ENCODE measurements at places on chromosomes 6 and 20.

DNA sequence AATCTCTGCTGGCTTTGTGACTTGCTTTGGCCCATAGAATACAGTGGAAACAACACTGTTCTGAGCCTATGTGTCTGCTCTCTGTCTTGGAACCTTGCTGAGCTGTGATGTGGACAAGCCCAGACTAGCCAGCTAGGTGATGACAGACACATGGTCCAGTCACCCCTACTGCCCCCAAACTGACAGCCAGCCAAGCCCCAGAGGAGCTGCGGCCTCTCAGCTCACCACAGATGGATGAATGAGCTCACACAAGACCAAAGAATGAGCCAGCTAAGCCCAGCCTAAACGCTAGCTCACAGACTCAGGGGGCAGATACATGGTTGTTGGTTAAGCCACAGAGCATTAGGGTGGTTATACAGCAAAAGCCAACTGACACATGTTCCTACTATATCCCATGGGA lies 4.1 kb downstream of the AARS2 start:
- no peak for DNase-seq

GRCh38 chr6:46048646-46049297 lies 33.1 kb upstream of the CLIC5 start:
- DNase-seq = no peak

GRCh38 chr20:4550740-4551139 lies 171.0 kb upstream of the PRND start:
- DNase-seq = no peak

DNA sequence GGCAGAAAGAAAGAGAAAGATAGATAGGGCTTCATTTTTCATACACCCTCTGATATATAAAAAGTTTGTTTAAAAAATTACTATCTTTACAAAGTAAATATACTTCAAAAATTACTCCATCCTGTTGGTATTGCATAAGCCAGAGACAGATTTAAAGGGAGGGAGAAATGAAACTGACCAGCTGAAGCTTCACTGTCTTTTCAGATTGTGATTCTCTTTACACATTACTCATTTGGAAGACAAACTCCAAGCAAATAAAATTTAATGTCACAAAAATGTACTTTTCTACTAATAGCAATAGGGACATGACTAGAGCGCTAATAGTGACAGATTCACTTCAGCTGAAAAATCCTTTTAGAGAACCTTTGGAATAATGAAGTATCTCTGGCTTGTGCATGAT lies 38.6 kb upstream of the MARCKS start:
- no peak for DNase-seq

DNA sequence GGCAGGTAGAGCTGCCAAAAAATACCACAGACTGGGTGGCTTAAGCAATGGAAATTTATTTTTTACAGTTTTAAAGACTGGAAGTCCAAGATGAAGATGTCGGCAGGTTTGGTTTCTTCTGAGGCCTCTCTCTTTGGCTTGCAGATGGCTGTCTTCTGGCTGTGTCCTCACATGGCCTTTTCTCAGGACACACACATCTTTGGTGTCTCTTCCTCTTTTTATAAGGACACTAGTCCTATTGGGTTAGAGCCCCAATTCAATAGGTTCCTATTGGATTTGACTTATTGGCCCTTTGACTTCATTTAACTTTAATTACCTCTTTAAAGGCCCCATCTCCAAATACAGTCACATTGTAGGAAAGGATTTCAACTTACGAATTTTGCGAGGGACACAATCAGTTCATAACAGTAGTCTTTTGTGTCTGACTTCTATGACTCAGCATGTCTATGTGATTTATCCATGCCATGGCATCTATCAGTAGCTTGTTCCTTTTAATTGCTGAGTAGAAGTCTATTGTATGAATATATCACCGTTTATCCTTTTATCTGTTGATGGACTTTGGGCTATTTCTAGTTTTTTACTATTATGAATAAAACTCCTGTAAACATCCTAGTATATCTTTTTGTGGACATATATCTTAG lies 11.0 kb upstream of the TCP11 start:
- DNase-seq = no peak

DNA sequence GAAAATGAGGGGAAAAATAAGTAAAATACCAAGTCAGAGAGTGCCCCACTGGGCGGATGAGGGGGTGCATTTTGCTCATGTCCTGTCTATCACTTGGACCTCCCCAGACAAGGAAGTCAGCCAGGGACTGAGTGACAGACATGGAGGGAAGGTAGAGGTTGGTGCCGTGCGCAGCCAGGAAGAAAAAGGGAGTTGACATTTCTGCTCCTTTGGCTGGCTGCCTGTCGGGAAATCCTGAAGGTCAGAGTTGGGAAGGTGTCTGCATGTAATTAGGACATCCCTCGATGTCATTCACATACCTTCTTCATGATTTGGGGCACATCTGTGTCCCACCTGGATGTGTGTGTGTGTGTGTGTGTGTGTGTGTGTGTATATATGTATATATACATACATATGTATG lies 8.9 kb downstream of the GUCA1A start:
- DNase-seq = no peak

DNA sequence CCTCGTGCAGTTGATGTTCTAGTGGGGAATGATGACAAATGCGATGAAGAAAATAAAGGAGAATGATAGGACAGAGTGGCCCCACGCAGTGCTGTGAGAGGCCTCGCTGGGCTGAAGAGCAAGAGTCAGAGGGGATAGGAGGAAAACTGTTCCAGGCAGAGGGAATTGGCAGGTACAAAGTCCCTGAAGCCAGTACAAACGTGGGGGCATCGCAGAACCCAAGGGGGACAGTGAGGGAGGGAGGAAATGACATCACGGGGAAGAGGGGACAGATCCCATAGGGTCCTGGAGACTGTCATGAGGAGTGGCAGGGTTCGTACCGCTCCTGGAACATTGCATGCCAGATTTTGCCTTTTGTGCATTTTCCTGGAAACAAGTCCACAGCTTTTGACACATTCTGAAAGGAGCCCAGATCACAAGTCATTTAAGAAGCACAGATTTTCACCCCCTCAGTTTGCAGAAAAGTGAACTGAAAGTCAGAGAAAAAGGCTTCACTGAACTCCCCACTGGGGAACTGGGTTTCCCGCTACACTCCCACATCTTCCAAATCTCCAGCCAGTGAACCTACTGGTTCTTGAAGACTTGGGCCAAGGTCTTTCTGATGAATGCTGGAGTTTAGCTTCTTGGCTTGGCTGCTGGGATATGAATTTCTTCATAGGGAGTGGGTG lies 77.0 kb downstream of the SULF2 start:
- DNase-seq = no peak

GRCh38 chr6:71333697-71334096 lies 45.1 kb downstream of the OGFRL1 start:
- DNase-seq = no peak

DNA sequence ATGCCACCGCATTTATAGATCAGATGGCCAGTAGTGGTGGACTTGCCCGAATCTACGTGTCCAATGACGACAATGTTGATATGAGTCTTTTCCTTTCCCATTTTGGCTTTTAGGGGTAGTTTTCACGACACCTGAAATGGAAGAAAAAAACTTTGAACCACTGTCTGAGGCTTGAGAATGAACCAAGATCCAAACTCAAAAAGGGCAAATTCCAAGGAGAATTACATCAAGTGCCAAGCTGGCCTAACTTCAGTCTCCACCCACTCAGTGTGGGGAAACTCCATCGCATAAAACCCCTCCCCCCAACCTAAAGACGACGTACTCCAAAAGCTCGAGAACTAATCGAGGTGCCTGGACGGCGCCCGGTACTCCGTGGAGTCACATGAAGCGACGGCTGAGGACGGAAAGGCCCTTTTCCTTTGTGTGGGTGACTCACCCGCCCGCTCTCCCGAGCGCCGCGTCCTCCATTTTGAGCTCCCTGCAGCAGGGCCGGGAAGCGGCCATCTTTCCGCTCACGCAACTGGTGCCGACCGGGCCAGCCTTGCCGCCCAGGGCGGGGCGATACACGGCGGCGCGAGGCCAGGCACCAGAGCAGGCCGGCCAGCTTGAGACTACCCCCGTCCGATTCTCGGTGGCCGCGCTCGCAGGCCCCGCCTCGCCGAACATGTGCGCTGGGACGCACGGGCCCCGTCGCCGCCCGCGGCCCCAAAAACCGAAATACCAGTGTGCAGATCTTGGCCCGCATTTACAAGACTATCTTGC lies 725 bp downstream of the EEF1A1 start:
- peak; percentile 68 for DNase-seq

DNA sequence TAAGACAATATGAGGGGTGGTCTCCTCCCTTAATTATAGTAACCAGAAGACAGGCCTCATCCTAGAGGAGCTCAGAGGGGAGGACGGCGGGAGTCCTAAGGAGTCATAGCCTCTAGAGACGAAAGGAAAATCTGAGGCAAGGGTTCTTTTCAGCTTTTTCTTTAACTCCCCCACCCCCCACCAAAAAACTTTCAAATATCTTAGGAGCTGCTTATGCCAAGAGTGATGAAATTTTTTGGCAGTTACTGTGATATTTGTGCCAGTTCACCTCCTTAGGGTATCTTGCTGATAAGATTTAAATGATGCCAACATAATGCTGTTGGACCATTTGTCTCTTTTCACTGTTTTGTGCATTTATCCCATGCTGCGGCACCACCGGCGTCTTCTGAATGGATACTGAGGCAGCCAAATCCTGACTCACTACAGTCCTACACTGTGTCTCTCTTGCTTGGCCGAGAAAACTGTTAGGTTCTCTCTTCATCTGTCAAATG lies 44.5 kb upstream of the DSE start:
- DNase-seq = no peak

DNA sequence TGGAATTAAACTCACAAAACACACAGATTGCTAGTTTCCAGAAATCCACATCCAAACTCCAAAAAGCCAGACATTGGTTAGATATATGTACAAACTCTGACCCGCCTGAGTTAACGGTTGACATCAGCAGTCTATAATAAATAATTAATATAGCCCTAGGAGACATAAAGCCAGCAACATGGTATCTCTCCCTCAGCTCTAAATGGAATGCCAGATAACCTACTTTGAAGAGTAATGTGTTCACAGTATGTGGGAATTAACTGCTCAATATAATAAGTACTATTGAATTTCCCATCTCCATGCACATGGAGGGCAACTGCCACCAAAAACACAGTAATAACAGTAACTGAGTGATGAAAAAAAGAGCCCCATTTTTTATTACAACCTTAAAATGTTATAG lies 383.2 kb downstream of the CD83 start:
- DNase-seq = no peak

GRCh38 chr6:26500102-26500501 lies at the start of gene BTN1A1:
BTN1A1 (plus strand) TSS chr6:26500303; CDS start chr6:26501287, 984 bp downstream.
- no peak for DNase-seq

DNA sequence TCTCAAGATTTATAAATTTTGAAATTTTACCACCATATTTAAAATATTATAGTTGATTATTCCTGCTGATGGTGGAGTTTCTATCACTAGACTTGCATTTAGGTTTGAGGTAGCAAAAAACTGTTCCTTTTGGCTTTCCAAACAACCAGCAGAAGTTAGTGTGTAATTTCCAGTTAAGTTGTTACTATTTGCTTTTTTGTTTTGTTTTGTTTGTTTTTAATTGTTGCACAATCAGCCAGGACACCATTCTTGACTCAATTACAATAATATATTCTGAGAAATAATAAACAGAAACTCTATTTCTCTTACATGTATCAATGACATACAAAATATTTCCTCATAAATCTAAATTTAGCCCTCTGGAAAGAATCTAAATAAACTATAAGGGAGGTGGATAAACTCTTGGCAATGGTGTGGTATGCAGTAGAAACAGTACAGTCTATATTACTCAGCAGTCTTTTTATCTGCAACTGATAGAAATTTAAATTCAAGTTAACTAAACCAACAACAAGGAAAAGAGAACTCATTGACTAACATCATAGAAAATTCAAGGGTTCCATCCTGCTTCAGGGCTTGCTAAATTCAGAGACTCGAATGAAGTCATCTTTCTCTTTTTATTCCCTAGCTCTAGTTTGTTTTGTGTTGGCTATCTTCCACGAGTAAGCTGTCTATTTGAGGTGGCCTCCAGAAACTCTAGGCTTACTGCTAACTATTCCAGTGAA lies 19.4 kb upstream of the COL19A1 start:
- no peak for DNase-seq

GRCh38 chr6:159729598-159730331 lies 2.5 kb downstream of the WTAP start:
- DNase-seq = no peak

GRCh38 chr6:21582651-21583050 lies 10.9 kb upstream of the SOX4 start:
- no peak for DNase-seq

DNA sequence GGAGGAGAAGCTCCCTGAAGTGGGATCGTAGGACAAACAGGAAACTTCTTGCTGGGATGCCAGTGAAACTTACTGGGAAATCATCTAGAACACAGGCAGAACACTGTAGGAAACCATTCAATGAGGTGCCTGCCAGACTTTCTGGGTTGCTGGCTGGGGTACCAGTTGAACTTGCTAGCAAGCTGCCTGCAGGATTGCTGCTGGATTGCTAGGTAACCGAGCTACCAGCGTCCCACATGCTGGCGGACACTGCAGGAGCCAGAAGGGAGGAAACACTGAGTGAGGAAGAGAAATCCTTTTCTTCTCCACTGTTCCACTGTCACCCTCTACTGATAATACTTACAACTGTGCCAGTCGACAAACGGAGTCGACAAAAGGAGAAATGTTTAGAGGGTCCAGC lies 91.3 kb upstream of the SLC35B3 start:
- DNase-seq = no peak

GRCh38 chr6:140230282-140230681 lies 855.8 kb upstream of the CITED2 start:
- no peak for DNase-seq

DNA sequence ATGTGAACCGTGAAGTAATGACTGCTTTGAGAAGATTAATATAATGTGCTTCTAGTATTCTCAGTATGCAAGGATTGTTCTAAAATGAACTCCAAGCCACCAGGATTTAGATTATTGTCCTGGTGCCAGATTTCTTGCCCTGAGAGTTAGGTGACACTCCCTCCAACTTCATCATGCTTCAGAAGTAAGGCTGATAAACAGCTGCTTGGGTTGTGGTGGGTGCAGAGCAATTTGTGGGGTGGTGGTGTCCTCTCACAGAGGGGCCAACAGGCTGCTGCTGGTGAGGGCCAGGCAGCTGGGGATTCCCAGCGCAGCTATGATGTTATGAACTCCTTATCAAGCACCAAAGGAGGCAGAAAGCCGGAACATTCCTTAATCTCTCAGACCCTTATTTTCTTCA lies 114.6 kb downstream of the MCHR2 start:
- no peak for DNase-seq

DNA sequence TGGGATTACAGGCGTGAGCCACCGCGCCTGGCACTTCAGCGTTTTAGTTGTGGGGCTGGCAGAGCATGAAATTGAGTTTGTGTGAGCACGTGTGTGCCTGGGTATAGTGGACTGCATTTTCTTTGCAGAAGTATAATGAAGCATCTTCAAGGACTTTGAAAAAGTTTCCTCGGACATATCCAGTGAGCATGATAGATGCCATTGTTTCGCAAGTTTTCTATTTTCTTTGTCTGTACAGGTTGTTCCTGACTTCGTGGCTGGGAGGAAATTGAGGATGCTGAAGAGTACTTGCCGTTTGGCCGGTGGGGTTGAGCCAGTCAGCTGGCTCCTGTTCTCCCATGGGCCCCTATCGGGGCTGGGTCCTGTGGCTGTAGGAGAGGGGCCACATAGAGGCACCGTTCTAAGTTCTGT lies 55.9 kb downstream of the RREB1 start:
- DNase-seq = no peak

GRCh38 chr6:125323376-125323775 lies 21.6 kb upstream of the HDDC2 start:
- DNase-seq = no peak

Measured in NCI-H345 (cell line).